ENCODE measurements at places on chromosomes 16 and 17. TPM values are rescaled to one million over a fixed set of nuclear protein-coding genes. Genes with fewer than 3 reads are reported as not detected.
A peak's percentile ranks its signal among the peaks of the same experiment; 100 is the strongest.

DNA sequence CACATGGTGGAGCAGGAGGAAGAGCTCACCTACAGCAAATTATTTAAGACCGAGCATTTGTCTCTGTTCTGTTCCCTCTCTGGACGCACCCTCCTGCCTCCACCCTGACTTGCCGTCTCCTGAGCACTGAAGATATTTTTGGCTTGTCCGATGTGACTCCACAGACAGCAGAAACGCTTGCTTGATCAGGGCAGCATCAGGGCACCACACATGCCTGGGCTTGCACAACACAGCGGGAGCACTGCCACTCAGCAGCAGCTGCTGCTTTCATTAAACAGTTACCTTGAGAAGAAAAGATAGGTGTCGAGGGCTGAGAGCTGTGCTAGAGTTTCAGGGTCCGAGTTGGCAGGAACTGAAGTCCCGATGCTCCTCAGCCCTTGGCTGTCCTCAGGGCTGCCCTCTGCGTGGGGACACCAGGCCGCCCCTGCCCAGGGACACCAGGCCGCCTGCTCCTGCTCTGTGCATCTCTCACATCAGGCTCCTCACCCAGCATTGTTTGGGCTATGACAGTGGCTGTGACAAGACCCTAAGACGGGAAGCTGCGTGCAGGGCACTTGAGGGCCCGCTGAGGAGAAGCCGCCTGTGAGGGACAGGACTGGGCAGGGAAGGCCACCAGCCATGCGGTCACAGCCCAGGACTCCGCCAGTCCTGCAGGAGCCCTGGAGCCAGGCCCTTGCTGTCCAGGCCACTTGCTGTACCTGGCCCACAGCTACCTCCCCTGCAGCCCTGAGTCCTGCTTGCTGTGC is 21.3 kb upstream of the CDH15 start:
- no peak for DNase-seq

- peak; percentile 58 for DNase-seq
Observed at GRCh38 chr16:89194340-89195311, 5.7 kb downstream of the SLC22A31 start.

- no peak for DNase-seq
Observed at GRCh38 chr17:47301831-47302230, 21.9 kb upstream of the EFCAB13 start.

DNA sequence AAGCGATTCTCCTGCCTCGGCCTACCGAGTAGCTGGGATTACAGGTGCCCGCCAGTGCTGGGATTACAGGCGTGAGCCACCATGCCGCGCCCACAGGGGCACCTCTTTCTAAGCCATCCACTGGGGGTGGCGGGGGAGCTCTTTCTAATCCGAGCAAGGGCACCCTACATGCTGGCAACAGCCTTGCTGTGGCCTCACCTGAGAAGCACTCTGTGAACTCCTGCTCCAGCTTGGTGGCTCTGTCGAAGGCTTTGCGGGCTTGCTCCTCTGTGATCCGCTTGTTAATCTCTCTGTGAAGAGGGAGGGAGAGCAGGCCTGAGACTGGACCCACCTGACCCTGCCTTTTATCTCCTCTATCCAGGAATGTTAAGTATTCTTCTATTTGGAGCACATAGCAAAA is 11.9 kb upstream of the ASGR1 start:
- DNase-seq, result no peak

Gene CHST4
- total RNA-seq, result not detected

Gene NOG
- total RNA-seq, result 5.3 TPM

Gene HSD11B2
- total RNA-seq, result 0.53 TPM

GRCh38 chr17:34800661-34801060 is 160.6 kb downstream of the CCT6B start:
- DNase-seq, result no peak

- DNase-seq, result no peak
Observed at GRCh38 chr16:51231702-51232101, 80.6 kb upstream of the SALL1 start.

DNA sequence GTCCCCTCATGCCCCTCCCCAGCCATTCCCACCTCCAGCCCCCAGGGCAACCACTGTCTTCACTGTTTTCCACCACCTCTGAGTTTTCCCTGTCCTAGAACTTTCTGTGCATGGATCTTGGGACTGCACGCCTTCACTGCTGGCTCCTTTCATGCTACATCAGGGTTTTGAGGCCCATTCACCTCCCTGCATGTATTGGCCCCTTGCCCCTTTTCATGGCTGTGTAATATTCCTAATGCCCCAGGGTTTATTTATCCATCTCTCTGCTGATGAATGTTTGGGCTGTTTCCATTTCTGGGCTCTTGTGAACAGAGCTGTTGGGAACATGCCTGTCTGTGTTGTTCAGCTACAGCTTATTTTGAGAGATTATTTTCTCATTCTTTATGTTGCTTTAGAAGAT is 205.0 kb downstream of the RBFOX3 start:
- no peak for DNase-seq

Gene IGFBP4
- total RNA-seq, result 680 TPM

DNA sequence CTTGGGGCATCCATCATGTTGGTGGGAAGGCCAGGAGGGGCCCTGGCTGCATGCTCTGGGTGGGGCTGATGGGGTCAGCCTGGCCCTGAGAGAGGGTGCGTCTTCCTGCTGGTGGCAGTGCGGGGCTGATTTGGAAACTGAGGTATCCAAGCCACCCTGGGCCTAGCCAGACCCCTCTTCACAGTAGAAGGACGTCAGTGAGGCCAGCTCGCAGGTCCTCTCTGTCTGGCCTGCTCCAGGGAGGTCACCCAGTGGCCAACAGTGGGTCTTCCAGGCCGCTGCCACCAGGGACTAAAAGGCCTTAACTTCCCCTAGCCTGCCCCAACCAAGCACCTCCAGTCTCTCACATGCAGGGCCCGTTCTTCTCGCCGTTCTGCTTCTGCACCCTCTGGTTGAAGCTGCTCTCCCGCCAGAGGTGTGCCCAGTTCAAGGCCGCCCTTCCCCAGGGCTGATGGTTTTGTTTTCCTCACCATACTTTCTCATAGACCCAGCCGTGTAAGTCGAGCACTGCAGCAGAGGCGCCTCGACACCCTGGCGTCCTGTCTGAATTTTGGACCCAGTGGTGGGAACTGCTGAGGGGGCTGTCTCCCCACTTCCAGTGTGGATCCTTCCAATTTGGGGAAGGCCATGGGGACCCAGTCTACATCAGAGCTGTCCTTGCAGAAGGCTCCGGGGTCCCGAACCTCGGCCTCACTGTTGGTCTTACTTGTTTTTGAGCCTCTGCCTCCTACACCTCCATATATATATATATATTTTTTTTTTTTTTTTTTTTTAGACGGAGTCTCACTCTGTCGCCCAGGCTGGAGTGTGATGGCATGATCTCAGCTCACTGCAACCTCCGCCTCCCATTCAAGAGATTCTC is 42.9 kb upstream of the CDC42EP4 start:
- no peak for DNase-seq

- no peak for DNase-seq
Observed at GRCh38 chr17:71342737-71343136, 778.1 kb upstream of the SOX9 start.

DNA sequence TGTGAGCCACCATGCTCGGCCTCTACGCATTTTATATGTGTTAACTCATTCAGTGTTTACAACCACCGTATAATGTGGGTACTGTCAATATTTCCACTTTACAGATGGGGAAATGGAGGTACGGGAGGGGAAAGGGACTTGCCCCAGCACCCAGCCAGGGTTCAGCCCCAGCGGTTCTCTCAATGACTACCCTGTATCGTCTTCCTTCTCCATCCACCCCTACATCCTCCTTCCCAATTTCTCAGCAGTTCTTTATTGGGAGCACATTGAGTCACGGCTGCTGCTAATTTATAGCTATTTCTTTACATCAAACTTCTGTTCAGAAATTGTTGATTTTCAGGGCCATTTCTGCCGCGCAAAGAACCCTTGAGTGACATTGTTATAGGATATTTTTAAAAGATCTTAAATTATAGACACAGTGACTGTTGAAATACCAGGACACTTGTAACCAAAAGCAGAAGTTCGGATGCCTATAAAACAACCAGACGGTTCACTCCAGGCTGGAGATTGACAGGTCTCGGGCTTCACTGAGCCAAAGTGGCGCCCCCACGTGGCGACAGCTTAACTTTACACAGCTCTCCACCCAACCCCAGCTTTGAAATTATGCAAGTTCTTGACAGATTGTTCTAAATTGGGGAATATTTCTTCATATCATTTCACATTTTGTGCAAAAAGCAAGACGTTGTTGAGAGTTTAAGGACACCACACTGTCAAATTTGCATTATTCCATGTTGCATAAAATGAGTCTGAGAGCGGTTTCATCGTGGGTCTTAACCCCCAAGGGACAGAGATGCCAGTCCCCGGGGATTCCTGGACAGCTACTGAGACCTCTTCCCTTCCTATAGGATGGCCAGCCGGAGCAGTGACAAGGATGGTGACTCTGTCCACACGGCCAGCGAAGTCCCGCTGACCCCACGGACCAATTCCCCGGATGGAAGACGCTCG is 11.8 kb downstream of the SYT17 start:
- DNase-seq, result peak; percentile 78

DNA sequence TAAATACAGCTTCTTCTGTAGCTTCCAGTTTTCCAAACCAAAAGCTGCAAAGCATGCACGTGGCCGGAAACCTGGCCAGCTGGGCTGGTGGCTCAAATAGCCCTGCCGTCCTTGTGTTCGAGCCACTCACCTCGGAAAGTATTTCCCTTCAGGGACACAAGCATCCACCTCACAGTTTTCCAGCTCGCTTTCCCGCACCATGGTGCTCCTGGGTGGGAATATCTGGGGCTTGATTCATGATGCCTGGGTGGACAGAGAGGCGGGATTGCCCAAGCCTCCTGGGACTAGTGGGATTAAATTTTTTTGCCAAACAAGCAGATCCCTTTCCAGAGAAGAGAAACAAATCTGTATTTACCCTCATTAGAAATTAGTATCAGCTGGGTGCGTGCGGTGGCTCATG is 7.1 kb upstream of the MVD start:
- no peak for DNase-seq

DNA sequence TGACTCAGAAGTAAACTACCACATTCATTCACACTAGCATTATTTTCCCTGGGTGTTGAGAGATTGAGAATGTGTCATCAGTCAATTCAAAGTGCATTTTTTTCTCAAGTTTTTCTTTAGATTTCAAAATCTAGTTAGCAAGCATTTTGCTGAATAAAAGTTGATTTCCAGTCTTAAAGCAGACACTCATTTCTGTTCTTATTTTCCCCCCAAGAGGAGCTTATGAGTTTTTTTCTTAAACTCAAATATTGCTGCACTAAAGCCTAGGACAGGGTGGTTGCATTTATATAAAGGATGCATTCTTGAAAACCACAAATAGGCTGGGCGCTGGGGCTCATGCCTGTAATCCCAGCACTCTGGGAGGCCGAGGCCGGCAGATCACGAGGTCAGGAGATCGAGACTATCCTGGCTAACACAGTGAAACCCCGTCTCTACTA is 15.3 kb downstream of the CDH3 start:
- no peak for DNase-seq

Gene WDR90
- 33.3 TPM for total RNA-seq

GRCh38 chr16:85193876-85194275 is 81.6 kb upstream of the CIBAR2 start:
- DNase-seq, result no peak

Gene KRTAP9-9
- total RNA-seq, result not detected

Gene SALL1
- 0.98 TPM for total RNA-seq
